GM13976 (cell line): ENCODE measurements at places on chromosomes 6 and 20.
A peak's percentile ranks its signal among the peaks of the same experiment; 100 is the strongest.

DNA sequence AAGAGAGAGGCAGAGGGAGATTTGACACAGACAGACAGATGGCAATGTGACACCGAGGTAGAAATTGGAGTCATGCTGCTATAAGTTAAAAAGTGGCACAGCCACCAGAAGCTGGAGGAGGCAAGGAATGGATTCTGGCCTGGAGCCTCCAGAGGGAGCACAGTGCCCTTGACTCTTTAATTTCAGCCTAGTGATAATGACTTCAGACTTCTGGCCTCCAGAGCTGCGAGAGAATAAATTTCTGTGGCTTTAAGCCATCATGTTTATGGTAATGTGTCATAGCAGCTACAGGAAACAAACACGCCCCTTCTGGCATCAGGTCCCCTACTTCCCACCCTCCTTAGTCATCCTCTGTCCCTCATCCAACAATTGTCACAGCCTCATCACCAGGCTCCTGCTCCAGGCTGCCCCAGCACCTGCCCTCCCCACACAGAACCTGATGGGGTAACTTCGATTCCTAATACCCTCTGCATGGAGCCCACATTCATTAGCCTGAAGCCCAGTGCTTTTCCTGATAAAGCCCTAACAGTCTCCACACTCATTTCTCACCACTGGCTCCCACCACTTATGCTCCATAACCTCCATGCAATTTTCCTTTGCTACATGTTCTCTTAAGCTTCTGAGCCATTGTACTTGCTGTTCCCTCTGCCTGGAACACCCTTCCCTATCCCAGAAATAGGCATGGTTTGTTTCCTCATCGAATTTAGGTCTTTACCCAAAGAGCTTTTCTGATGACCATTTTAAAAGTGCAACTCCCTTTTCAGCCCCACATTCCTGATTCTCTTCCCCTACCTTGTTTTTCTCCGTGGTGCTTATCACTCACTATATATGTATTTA is 69.7 kb upstream of the TOX2 start:
- DNase-seq = no peak

DNA sequence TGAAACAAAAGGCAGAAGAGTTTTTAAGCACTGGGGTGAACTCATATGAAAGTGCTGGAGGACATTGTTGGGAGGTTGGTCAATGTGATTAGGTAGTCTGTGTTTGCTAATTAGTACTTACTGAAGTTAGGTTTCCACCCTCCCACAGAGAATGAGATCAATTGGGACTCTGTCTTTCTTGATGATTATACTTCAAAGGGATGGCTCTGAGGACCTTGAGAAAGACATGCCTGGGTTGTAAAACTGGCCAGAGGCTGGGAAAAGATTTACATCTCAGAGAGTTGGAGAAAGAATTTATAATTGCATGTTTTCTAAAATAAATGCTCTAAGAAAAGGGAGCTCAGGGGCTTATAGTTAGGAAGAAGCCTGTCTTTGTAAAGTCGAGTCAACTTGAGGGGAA is 74.0 kb downstream of the CD109 start:
- DNase-seq = no peak

- no peak for DNase-seq
Observed at GRCh38 chr6:16162003-16162402, 33.1 kb downstream of the MYLIP start.

DNA sequence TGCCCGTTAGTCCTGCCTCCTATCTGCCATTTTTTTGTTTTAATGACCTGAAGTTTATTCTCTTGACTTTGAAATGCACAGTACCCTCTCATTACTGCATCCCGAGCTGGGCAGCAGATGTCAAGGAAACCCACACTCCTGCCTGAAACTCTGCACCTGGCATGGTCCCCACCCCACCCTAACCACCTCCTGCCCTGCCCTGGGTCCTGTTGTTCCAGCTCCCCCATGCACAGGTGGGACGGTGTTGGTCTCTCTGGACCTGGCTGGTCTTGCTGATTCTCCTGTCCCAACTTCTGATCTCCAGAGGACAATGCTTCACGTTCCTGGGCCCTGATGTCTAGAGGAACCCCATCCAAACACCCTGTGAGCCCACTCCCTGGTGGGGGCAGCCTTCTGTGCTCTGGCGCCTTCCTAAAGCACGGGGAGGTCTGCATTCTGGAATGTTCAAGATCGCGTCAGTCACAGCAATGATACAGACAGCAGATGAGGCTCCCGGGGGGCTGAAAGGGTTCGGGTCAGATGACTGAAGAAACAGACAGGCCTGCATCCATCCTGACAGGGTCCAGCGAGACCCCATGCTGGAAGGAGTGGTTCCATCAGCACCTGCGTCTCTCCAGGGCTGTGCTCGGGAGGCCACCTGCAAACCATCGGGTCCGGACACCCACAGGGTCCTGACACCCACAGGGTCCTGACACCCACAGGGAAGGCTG is 73.6 kb downstream of the ERMARD start:
- DNase-seq = no peak

- no peak for DNase-seq
Observed at GRCh38 chr6:18362058-18362561, 25.0 kb upstream of the RNF144B start.

GRCh38 chr6:20559924-20560551 is 25.8 kb downstream of the CDKAL1 start:
- no peak for DNase-seq

GRCh38 chr6:128438393-128438792 is 82.0 kb downstream of the PTPRK start:
- DNase-seq = no peak

DNA sequence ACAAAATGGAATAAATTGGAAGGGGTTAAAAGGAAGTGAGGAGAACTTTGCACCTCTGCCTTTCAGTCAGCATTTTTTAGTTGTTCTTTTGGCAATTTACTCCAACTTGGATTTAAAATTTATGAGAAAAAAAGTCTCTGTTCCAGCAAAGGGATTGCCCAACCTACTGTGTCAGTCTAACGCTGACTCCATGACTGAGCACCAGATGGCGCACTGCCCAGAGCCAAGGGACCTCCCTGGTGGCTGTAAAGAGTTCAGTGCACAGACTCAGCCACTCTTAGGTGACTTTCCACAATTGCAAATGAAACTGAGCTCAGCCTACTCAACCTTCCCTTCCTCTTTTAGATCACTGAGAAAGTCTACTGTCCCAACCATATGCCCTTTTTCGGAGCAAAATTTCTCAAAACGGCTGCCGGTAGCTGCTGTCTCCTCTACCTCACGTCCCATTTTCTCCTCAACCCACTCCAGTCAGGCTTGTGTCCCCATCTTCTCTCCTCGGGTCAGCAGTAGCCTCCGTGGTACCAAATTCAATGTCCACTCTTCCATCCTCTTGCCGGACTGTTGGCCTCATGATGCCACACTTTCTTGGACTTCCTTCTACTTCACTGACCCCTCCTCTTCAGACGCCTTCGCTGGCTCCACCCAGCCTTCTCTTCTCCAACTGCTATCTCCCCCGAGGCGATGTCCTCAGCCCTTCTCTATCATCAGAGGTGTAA is 38.7 kb downstream of the GSTA2 start:
- DNase-seq = peak; percentile 77

DNA sequence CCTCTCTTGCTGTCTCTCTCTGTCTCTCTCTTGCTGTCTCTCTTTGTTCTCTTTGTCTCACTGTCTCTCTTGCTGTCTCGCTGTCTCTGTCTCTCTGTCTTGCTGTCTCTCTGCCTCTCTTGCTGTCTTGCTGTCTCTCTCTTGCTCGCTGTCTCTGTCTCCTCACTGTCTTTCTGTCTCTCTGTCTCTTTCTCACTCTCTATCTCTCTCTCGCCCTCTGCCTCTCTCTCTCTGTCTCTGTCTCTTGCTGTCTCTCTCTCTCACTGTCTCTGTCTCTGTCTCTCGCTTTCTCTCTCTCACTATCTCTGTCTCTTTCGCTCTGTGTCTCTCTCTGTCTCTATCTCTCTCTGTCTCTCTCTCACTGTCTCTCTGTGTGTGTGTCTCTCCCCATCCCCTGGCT is 92.9 kb upstream of the MC3R start:
- DNase-seq = no peak

DNA sequence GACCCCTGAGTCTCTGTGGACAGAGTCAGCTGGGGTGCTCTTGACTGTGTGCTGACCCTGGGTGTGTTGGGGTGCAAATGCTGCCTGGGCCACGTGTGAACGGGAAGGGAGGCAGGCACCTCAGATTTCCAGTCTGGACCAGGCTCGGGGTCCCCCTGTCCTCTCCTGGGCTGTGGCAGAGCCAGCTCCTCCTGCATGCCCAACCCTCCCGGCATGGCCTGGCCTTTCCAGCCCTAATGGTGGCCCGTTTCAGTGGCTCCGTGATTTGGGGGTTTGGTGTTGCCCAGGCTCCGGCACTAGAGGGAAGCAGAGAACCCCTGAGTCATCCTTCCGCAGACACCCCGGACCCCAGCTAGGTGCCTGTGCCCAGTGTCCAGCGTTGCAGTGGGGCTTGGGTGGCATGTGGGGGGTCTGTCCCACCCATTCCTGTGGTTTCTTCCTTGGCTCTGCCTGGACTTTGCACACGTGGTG is 9.1 kb downstream of the RBM38 start:
- DNase-seq = peak; percentile 79

DNA sequence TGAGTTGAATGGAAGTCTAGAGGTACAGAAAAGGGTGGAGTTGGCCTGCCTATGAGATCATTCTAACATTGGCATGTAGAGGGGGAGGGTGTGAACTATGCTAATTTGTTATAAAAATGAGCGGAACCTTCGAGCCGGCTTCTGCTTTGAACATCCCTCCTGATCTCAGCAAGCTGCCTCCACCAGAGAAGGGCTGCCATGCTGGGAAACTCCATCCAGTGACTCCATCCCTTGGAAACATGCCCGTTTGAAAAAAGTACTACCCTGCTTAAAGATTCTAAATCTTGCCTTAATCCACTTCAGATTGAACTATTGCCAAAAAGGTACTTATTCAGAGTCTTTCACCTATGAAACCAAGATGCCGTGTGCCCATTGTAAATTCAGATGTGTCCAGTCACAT is 43.6 kb upstream of the TMEM170B start:
- no peak for DNase-seq

GRCh38 chr6:135066806-135067205 is 12.2 kb upstream of the HBS1L start:
- DNase-seq = no peak
